GM18507 (cell line): ENCODE measurements at places on chromosomes 2 and 18.

DNA sequence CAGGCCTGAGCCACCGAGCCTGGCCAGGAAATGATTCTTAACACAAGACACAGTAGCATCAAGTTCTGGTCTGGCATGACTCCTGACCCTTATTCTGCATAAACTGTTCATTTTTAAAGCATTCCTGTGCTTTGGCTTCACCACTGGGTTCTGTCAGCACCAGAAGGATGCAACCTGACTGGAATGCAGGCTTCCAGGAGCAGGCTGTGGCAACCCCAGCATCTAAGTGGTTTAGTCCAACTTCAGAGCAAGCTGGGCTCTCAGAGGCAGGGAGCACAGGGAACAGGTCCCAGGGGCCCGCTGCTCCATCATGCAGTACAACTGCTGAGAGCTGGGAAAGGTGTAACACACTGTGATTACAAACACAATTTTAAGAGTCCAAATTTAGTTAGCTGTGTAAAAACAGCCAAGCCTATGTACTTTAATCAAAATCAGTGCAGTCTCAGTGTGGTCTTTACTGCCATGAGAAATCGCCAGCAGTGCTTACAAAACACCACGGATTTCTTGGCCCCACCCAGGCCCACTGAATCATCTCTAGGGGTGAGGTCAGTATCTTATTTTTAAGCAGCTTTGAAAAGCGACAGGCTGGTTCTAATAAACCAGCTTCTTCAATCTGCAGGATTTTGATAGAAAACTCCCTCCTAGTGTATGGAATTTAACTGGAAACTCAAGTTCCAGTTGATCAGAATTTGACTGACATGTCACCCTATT, 44.4 kb upstream of the TMEM182 start:
- no peak for DNase-seq

GRCh38 chr2:1767939-1768691, 23.8 kb upstream of the PXDN start:
- DNase-seq = no peak

DNA sequence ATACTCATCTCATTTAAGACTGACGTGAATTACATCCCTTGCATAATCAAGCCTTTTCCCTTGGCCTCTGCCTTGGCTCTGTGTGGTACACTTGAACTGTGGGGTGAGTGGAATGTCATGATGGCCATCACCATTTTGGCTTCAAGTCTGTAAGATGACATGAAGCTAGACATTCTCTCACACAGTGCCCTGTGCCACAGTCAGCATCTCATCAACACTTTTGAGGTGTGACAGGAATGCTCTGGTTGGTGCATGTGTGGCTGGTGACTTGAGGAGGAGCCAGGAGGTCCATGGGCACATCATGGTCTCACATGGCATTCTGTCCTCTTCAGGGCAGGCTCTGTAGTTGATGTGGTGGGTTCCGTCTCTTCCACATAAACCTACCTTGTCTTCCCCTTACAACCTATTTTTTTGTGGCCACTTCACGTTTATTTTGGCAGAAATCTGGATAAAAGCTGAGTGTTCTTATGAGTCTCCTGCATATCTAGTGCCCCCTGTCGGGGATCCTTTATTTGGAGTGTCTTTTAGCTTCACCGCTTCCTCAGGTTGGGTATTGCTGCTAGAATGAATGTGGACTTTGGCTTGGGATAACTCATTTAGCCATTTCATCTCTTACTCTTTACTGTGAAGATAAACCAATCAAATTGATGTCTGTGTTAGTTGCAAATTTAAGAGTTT, 28.1 kb downstream of the MAP4K4 start:
- no peak for DNase-seq

DNA sequence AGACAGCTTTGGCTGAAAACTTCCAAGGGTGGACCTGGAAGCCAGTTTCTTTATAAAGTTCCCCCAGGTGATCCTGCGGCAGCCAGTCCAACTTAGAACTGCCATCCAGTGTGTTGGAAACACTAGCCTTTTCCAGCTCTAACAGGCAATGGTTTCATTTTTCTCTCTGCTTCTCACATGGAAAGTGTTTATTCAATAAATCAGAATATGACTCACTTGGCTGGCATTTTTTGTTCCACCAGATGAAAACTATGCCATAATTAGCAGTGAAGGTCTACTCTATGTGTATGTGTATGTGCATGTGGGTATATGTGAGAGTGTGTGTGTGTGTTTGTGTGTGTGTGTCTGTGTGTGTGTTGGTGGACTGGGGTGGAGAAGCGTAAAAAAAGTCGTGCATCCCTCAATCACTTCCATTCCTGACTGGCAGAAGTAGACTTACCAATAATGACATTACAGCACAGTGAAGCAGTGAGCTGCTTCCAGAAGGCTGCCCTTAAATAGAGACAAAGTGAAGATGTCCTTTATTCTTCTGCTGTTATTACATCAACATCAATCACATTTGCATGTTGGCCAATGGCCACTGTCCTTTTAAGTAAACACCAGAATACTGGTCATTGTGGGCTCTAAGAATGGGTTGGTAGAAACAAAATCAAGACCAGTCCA, 90.9 kb upstream of the SETBP1 start:
- DNase-seq = no peak

DNA sequence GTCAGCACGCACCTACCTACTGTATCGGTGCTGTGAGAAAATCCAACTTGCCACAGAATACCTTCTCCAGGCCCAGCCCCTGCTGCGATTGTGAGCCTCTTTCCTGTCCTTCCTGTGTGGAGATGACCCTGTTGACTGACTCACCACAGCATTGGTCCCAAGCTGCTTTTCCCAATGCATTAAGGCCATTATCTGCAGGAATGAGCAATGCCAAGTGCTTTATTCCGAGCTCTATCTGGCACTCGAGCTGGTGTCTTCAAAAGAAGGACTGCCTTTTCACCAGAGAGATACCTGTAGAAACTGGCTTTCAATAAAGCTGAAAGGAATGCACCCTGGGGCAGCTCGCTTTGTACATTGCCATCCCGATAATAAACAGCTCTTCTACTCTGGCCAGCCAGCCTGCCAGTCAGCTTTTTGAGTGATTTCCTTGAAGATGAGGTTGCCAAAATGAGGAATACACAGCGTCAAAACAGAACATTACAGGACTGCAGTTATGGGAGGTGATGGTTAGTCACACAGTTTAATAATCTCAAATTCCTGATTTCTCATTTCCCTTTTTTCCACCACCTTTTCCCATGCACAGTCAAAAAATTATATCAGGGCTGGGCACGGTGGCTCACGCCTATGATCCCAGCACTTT, 8.3 kb upstream of the RNF103 start:
- no peak for DNase-seq

- no peak for DNase-seq
These were observed 136.9 kb downstream of the HDAC4 start for GRCh38 chr2:239263669-239264491.
